ENCODE measurements at places on chromosomes 4 and X. TPM values are rescaled to one million over a fixed set of nuclear protein-coding genes. Genes with fewer than 3 reads are reported as not detected.
A peak's percentile ranks its signal among the peaks of the same experiment; 100 is the strongest.

Gene COQ2
- total RNA-seq = 23.9 TPM

Gene SLC6A14
- not detected for total RNA-seq

Gene LRAT
- total RNA-seq = 0.14 TPM

Gene GAGE1
- not detected for total RNA-seq

Gene HEPH
- total RNA-seq = 0.85 TPM

Gene BTC
- 1.1 TPM for total RNA-seq

Gene PNMA3
- total RNA-seq = 0.86 TPM

Gene ATOH1
- total RNA-seq = not detected

Gene DDIT4L
- not detected for total RNA-seq

Gene SMIM10L2A
- total RNA-seq = 0.25 TPM

Gene FGB
- total RNA-seq = 1.2 TPM

Gene HTRA3
- total RNA-seq = 6.7 TPM

Gene ZFYVE28
- 1.9 TPM for total RNA-seq

Gene CMC4
- 20.4 TPM for total RNA-seq

Gene SRPX2
- total RNA-seq = 24.5 TPM

- no peak for DNase-seq
Observed at GRCh38 chrX:35458142-35458541, 340.0 kb upstream of the MAGEB16 start.

DNA sequence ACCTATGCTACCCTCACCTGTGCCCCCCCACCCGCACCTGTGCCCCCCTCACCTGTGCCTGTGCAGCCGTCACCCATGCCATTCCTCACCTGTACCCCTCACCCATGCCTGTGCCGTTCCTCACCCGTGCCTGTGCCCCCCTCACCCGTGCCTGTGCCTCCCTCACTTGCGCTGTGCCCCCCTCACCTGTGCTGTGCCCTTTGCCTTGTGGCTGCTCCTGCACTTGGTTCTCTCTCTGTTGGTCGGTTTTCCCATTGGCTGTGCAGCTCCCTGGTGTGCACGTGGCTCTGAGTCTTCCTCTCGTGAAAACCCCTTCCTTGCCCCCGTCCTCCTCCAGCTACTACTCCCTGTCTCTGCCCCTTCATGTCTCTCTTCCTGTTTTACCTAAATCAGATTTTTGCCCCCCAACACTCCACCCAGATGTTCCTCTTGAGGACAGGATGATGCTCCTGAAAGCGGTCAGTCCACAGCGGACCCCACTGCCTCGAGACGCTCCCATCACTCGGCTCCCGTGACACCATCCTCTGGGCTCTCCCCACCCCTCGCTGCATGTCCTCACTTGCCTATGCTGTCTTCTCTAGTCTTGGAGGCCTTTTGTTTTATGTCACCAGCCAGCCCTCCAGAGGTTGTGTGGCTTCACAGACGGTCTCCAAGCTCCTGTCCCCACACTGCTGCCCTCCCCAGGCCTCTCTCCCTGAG, 6.8 kb downstream of the MAEA start:
- no peak for DNase-seq

GRCh38 chr4:104941661-104942062, 205.0 kb upstream of the TET2 start:
- DNase-seq = no peak

GRCh38 chr4:112185740-112186670, 40.8 kb downstream of the FAM241A start:
- DNase-seq = no peak

DNA sequence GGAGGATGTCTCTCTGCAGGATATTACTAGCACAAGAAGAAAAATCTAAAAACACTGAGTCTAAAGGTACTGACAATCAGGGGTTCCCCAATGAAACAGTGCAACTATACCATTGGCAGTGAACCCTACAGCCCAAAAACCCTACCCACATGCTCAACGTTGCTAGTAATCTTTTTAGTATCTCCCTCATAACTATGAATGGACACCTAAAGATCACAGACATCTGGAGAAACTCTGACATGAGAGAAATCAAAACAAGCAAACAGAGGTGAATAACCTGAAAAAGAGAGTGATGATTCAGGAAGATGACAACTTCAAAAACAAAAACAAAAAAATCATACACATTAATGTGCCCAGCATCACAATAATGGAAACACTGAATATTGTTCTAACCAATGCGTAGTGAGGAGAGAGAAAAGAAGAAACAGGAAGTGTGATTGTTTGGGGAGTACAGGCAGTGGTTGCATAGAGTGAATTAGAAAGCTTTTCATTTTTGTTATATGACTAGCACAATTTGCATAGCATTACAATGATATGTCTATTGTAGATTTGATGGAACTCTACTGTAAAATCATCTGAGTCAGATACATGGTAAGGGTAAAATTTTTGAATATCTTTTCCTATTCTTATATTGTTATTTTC, 78.9 kb upstream of the FMR1 start:
- DNase-seq = no peak

- DNase-seq = no peak
Observed at GRCh38 chrX:9132036-9132638, 98.2 kb upstream of the FAM9B start.

DNA sequence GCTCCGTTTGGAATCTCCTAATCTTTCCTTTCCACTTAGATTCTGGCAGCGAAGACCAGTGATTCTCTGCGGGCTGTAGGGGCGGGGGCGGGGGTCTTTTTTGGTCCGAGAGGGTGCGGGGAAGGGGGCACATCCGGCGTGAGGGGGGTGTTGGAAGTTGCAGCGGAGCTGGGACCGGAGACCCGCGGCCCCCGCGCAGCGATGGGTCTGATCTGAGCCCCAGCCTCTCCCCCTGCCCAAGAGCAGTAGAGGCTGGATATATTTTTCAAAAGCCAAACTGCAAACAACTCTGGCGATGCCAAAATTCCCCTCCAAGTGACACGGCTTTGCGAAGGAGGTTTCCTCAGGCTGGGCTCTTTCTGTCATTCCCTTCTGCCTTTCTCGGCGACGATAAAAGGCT, 355 bp downstream of the GRID2 start:
- DNase-seq = no peak

DNA sequence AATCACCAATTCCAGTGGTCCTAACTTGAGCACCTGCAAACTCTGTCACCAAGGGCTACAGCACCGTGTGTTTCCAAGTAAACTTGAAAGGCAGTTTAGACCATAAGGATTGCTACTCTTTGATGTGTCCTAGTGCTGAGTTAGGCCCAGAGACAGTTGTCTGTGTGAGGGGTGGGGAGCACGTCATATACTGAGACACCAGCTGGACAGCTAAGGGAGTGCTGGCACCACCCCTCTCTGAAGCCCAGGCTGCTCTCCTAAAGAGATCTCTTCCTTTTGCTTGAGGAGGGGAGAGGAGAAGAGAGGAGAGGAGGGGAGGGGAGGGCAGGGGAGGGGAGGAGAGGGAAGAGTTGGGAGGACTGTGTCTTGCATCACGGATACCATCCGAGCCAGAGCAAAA, 218.7 kb upstream of the TACR3 start:
- no peak for DNase-seq

GRCh38 chr4:189809839-189810238, 130.8 kb upstream of the FRG1 start:
- DNase-seq = no peak

- DNase-seq = no peak
Observed at GRCh38 chr4:155402941-155403340, 26.2 kb upstream of the MAP9 start.

- DNase-seq = peak; percentile 9
Observed at GRCh38 chr4:100257567-100257966, 67.3 kb upstream of the DDIT4L start.

GRCh38 chr4:31741326-31741725, 1021.2 kb downstream of the PCDH7 start:
- no peak for DNase-seq

DNA sequence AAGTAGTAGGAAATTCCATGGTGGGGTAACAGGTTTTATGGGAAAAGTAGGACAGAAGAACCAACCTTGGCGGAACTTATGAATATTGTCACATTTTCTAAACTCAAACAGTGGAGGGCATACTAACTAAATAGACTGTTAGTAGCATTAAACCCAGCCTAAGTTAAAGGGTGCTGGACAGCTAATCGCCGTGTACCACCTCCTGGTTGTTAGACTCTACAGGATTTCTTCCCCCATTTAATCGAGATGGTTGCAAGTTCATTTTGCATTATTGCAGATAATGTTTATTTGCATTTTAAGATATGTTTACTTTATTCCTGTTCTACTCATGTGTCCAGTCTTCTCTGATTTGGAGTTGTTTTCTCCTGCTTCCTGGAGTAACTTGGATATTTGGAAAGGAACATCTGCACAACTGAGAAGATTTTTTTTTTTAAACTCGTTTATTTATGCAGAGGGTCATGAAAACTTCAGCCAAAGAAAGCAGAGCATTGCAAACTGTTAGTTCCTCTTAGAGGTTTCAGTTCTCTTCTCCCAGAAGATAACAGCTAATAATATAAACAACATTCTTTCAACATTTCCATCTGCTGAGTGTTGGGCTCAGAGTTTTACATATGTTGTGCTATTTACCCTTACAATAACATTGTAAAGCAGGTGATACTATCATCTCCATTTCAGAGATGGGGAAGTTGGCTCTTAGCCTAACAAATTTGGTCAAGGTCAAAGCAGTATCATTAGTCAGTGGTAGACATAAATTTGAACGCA, 51.5 kb upstream of the TBC1D9 start:
- DNase-seq = no peak

DNA sequence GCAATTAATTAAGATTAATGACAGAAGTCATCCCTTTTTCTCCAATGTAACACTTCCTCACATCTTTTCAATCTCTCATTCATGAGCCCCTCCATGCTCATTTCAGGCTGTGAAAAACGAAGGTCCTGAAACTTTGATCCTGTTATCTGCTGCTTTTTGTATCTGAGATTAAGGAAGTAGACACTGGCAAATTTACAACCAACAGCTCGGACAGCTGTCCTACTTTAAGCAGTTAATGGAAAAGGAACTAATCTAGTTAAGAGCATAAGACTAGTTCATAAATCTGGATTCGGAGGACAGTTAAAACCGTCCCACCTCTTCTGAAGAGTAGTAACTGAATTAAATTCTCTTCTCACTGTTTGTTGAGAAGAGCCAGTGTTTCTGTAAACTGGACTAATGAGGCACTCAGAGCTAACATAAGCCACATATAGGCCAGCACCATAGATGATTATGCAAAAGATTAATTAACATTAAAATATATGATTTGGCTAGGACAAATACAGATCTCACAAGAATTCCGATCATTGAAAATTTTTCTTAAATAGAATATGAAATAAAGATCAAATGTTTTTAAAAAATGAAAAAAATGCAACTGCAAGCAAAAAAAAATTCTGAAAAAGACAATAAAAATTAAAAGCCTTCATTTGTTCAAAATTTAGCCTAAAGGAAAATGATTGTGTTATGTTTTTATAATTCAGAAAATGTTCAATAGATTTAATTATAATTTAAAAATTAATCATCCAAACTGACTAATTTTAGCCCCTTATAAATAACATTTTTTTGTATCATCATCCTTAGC, 114.4 kb downstream of the ANTXR2 start:
- DNase-seq = no peak

DNA sequence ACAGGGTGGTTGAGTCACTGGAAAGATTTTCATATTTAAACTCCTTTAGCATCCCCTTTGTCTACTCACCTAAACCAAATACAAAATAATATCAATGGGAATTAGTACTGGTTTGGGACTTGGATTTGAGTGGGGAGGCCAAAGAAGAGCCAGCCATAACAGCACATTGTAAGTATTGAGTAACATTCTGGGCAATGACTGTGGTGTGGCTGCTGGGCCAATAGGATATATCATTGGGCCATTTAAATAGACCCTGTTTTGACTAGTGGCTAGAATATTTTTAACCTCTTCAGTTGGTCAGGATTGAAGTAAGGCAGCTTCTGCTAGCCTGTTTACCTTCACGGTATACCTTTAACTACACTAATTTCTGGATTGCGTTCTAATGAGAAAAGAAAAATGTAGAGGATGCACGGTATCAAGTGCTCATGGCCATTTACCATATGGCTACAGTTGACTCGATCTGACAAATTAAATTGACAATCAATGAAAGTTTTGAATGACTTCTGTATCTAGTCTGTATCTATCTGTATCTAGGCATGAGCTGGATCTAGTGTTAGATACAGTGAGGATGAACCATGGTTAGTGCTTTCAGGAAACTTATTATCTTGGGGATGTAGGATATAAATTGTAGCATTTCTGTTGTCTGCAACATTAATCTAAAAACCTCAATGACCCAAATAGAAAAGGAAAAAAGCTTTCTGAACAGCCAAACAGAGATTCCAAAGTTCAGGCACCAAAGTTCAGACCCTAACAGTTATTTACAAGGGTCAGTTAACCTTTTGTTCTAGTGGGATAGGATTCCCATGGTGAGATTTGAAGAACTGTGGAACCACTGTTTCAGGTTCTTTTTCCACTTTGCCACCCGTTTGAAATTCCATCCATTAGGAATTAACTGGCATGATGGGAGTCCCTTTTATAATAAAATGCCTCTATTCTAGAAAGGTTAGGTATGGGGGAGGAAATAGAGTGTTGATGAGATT, 6.8 kb upstream of the ALB start:
- no peak for DNase-seq

GRCh38 chrX:101037231-101037630, 14.7 kb downstream of the TRMT2B start:
- no peak for DNase-seq

GRCh38 chr4:147396105-147396504, 84.8 kb upstream of the EDNRA start:
- no peak for DNase-seq

DNA sequence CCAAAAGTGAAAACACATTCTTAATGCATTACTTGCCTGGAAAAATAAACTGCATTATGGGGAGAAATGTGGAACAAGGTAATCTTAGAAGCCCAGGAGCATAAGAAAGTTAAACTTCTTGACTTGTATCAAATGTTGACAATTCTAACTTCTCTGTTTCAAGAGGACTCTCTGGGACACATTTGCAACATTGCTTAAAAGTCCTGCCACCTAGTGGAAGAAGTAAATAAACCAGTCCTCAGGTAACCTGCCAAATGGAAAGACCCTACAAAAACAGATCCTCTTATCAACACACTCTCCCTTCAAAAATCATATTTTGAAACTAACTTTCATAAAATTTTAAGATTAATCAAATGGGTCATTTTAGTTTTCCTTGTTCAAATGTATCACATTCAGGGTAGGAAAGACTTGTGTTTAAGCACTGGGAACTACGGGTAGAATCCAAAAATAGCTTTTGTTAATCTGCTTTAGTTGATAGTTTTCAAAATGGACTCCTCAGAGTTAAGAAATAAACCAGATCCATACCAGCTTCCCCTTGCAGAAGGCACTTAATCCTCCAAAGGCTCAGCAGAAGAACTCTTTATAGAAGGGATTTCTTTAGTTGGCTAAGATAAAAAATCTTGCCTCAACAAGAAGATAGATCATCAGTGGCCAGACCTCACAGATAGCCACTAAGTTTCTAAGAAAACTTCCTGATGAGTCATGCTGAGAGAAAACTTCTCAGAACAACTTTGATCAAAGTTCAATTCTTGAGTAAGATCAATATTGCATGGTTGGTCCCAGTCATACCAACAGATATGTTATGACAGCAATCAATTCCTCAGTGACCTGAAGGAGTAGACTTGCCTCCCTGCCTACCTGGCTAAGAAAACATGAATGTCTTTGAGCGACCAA, 141.7 kb downstream of the HHIP start:
- peak; percentile 19 for DNase-seq

GRCh38 chrX:103373581-103373980, 2.8 kb upstream of the BEX3 start:
- DNase-seq = no peak

All from H4 (cell line).